ENCODE measurements at places on chromosomes 6 and 20.

DNA sequence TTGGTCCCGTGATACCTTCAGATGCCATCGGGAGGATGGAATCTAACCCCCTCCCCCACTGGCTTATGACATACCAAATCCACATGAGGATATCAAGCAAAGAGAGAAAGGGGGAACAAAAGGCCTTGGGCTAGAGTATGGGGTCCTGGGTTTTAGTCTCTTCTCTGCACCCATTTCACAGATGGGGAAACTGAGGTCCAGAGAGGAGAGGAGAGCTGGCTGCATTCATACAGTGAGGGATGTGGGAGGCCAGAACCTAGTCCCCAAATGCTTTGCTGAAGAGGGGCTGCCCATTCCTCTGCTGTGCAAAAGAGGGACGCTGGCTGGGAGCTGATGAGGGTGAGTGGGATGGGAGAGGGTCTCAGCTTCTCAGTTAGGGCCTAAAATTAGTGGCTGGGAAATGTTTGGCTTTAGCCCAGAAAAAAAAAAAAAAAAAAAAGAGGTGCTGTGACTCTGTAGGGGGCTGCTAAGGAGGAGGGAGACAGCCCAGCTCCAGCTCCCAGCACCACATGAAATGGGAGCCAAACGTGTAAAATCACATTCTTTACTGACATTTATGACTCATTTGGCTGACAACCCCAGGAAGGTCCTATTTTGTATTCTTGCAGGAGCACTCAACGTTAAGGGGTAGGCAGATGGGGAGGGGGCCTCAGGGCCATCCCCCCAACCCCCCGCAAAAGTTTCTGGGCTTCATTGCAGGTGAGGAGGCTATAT, 11.9 kb downstream of the XKR7 start:
- no peak for DNase-seq

GRCh38 chr6:39048481-39049399, at the start of gene GLP1R:
TSS of gene GLP1R (plus strand) at chr6:39048781. CDS start at chr6:39048841, 60 bp downstream.
- DNase-seq = no peak

DNA sequence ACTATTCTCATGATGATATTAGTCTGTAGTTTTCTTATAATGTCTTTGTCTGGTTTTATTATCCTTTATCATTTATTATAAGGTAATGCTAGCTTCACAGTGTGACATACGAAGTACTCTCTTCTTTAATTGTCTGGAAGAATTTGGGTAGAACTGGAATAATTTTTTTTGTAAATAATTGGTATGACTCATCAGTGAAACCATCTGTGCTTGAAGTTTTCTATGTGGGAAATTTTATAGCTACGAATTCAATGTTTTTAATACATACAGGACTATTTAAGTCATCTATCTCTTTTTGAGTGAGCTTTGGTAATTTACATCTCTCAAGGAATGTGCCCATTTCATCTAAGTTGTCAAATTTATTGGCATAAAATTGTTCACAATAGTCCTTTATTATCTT, 86.3 kb downstream of the SOD2 start:
- no peak for DNase-seq

- DNase-seq = no peak
Measured at GRCh38 chr20:38883081-38883980, 42.9 kb upstream of the FAM83D start.

DNA sequence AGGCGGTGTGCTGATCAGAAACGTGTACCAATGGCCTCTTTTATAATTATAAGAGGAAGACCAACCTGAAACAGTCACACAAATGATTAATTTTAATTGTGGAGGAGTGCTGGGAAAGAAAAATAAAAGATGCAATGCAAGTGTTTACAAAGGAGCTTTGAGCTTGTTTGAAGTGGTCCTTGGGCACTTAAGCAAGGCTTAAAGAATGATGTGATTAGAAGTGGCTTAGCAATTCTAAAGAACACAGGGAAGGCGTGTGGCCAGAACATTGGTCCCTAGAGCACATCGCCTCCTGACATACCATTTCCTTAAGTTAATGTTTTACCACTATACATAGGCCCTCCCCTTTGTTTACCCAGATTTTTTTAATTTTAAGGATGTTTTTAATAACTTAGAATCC, 26.1 kb downstream of the PTPN1 start:
- DNase-seq = no peak

DNA sequence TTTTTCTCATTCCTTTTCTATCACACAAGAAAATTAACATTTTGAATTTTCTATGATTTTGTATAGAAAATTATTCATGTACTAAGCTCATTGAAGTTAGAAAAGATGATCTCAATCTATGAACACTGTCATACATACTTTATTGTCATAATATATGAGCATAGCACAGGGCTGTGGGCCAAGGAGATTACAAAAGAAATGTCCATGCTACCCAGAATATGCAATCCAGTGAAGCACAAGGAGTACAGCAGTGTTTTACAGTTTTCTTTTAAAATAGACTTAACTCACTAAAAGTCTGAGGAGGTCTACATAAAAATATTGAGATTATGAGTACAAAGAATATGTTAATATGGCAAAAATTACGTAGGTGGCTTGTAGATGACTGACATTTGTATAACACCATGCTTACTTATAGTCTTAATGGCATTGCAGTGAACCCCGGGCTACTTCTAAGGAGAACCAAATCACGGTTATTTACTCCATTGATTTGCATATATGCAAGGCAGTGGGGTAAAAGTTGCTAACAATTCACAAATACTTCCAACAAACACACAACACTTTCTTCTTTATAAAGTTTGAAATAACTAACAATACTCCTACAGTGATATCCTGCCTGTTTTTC, 257.1 kb downstream of the BCKDHB start:
- DNase-seq = no peak

DNA sequence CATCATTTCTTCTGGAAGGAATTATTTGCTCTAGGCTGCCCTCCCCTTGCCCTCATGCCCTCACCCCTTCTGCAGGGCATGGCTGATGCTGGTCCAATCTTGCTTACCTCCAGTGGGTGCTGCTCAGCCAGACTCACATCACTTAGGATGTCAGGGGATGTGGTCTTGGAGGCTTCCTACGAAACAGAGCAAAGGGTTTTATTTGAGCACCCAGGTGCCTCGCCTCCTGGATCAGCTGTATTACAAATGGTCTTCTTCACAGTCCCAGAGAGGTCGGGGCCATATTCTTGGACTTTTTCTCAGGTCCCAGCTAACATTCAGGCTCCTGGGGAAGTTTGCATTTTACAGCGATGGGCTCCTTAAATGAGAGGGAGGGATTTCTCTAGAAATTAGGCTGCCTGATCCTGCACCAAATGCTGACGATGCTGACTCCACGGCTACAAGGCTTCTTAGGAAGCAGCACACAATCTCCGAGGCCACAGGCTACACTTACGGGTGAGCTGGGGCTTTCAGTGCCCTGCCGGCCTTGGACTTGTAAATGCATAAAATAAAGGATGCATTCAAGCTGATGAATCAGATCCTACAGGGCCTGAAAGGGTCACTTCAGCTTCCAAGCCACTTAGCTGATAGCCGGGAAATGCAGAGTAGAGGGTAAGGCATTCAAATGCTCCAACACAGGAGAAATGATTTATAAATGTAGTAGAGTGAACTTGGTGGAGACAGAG, 159.8 kb upstream of the ECI2 start:
- DNase-seq = no peak
